NCI-H2081 treated with DMSO at 0.1 percent for 48 hours (cell line): ENCODE measurements at places on chromosomes 4 and X.

DNA sequence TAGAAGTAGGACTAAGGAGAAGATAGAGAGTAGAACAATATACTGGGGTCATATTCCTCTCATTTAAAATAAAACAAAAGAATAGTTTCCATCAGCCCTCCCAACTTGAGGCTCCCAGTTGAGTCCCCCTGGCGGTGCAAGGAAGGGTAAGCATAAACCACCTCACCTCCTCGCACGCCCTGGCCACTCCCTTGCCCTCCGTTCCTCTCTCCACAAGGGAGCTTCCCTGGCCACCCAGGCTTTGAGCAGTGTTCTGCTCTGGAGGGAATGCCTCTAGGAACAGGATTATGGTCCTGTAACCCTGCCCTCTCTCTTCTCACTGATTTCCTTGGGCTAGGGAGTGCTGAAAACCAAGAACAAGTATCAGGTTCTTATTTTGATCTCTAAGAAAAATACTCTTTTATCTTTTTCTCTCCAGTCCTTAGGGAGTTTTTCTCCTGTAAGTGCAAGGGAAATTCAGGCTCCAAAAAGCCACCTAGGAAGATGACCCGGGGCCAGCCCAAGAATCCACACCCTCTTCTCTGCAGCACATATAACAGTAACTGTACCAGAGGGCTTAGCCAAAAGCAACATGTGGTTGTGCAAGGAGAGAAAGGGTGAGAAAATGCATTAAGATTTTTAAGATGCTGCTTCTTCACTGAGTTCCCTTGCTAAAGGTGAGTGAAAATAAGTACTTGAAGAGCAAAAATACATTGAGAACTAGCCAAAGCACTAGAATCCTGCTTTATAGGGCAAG, 69.9 kb downstream of the USP38 start:
- no peak for DNase-seq

- no peak for DNase-seq
Observed at GRCh38 chr4:29726938-29727337, 993.2 kb upstream of the PCDH7 start.

GRCh38 chrX:38975368-38975942, 174.2 kb downstream of the MID1IP1 start:
- no peak for DNase-seq

GRCh38 chr4:156792462-156793085, 179.0 kb downstream of the PDGFC start:
- DNase-seq, result no peak

GRCh38 chrX:156001667-156002021, 4.1 kb downstream of the IL9R start:
- DNase-seq, result no peak

DNA sequence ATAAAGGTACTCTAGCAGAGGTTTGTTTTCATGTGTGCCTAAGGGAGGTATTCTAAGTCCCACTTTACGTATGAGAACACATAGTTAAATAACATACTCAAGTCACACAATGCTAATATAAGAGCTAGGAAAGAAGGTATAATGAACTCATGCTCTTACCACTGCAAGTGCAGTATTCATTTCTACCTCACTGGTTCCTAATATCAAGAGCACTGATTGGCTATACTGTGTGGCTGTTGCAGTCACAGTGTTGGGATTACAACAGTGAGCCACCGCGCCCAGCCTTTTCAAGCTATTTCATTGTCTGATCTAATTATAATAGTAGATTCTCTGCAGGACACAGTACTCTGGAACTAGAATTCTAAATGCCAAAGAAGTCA, 84.0 kb downstream of the PDS5A start:
- no peak for DNase-seq

DNA sequence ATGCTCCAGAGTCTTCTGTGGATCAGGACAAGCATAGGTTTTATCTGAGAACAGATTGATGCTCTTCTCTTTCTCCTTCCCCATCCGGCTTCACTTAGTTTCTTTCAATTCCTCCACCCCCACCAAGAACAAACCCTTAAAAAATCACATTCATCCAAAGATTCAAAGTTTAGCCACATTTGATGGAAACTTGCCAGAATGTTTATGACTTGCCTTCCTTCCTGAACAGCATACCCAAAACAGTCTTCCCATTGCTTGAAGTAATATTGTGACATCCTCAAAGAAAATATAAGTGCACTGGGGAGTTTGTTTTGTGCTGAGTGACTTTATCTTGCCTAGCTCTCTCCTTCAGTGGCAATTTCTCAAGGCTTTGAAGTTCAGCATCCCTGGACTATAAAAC, 83.0 kb downstream of the MAGEB17 start:
- no peak for DNase-seq

- DNase-seq, result no peak
Observed at GRCh38 chrX:41035582-41035981, 49.7 kb upstream of the USP9X start.

- DNase-seq, result no peak
Observed at GRCh38 chr4:185600801-185601434, 65.6 kb upstream of the PDLIM3 start.

DNA sequence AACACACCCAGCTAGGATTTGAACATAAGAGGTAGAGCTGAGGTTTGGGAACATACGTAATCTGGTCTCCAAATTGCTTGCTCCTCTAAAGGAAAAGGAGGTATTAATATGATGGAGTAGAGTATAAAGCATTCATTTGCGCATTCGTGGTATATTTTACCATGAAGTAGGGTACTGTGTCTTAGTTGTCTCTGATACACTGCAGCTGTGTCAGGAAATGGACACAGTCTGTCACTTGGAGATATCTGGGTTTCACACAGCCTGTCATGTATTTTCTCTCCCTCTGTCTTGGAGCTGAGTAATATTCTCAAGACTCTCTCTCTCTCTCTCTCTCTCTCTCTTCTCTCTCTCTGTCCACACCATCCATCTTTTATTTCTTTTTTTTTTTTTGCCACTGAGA, 274.8 kb upstream of the UGT8 start:
- DNase-seq, result no peak

DNA sequence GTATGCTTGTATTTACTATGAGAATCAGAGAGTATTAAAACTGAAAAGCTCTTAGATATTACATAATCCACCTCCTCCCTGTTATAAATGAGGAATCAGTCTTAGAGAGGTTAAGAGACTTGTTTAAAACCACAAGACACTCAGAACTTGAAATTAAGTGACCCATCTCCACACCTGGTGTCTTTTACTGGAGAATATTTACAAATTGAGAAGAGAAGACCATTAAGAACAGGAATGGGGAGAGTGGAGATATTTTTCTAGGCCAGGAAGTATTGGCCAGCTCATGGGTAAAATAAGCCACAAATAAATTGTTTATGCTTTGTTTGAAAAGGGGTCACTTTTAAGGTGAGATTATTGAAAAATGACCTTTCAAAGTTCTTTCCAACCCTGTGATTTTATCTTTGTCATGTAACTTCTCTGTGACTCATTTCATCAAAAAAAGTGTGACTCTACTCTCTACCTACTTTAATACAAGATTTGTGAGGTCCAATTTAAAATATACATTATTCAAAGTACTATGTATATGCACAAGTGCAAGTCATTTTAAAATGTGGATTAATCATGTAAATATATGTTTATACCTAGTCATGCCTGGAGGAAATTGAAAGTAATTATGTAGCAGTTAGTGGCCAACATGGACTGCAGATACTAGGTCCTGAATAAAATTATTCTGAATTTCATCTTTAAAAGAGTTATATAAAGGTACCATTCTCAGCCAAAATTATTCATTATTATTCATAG, 15.9 kb upstream of the COX7B2 start:
- DNase-seq, result no peak

GRCh38 chr4:33262824-33263223, 2542.7 kb downstream of the PCDH7 start:
- DNase-seq, result no peak

GRCh38 chrX:78769101-78769755, 21.7 kb downstream of the LPAR4 start:
- DNase-seq, result no peak

DNA sequence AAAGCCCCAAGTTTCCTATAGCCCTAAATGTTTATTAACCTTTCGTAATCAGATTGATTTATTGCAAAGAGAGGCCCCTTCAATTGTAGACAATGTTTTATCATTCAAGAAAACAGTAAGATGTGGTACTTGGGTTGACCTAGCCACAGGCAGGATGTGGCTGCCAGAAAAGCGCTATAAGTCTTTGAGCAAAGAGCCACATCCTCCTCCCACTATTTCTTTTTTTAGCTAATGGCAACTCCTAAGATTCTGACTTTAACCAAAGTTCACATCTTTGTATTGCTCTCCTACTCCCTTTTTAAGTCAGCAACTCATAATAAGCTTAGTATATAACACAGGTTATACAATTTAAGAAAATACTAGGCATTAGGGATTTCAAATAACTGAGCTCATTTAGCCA, 70.7 kb upstream of the PPP3CA start:
- DNase-seq, result no peak
